ENCODE measurements at places on chromosomes 3 and 15.

DNA sequence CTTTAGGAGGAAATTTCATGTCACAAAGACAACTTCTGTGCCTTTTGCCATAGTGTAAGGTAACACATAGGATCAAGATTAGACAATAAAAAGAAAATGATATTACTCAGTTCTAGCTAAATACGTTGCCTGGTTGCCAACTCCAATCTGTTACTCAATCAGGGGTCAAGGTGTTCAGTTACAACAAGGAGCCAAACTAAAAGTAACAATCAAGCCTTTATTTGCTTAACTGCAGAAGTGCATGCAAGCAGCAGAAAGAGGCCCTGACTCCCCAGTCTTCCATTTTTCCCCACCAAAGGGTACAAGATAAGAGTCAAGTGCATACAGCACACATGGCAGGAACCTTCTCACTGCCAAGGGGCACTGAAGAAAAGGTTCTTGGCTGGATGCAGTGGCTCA lies 28.3 kb upstream of the PPP4R2 start:
- DNase-seq = no peak

- no peak for DNase-seq
Measured at GRCh38 chr3:30713885-30714503, 107.6 kb downstream of the TGFBR2 start.

DNA sequence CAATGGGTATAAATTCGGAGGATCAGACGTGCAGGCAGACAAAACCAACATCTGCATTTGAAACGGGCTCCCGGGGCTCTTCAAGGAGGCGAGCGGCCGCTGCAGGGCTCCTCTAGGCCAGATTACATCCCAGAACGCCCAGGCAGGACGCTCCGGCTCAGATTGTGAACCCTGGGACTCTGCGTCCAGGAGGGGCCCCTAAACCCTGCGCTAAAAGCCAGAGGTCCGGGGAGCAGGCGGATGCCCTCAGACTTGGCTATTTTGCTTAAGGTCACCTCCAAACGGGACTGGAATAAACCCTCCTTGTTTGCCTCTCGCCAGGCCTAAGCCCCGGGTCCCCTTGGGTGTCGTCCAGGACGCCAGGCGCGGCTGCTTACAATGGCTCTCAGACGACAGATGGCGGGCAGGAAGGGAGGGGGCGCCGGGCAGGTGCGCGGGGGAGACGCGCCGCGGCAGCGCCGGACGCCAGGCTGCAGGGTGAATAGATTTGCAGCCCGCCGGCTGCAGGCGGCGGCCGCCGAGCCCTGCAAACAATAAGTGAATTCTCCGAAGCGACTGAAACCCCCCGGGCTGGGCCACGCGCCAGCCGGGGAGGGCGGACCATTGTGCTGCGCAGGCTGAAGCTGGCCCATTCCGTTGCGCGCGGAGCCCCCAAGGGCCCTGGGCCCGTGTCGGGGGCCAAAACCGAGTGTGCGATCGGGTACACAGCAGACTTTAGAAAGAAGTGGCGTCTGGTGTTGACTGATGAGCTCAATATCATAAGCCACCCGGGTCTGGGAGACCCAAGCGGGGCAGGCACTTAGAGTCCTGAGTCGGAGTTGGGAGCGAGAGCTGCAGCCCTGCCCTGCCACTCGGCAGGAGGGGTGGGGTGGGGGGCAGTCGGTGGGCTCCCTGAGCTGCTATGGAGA lies 32.3 kb upstream of the AMOTL2 start:
- DNase-seq = no peak

- DNase-seq = no peak
Measured at GRCh38 chr3:82509951-82510603, 748.6 kb upstream of the GBE1 start.

- DNase-seq = no peak
Measured at GRCh38 chr15:36617529-36618196, 38.2 kb downstream of the CDIN1 start.

DNA sequence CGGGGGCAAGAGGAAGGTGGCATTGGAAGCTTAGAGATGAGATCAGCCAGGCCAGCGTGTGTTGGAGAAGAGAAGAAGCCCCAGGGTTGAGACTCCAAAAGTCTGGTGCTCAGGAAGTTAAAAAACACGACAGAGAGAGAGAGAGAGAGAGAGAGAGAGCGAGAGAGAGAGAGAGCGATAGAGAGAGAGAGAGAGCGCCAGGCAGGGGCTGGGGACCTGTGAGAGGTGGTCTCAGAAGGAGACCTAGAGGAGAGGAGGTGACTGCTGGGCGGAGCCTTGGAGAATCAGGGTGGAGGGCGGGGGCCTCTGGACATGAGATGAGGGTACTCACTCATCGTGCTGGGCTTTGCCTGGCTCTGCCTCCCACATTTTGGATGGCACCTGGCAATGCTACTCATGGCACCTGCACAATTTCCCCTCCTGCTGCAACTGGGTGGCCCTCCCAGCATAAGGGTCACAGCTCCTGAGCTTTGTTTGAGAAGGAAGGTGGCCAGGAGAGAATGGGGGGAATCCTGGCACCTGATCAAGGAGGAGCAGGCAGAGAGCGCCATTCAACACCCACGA lies 51.0 kb downstream of the FBLN2 start:
- DNase-seq = no peak

DNA sequence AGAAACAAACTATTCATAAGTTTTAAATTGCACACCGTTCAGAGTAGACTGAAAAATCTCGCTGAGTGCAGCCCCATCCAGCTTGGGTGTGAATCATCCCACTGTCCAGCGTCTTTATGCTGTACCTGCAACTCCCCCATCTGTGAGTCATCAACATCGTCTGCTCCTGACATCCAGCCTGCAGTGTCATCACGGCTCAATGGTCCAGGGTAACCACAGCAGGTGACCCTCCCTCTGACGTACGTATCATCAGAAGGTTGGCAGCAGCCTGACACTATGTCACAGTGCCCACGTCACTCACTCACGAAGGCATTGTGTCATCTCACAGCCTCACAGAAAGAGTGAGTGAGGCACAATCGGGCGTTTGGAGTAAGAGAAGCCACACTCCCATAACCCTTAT lies 65.2 kb downstream of the TPRA1 start:
- no peak for DNase-seq

GRCh38 chr3:45123030-45123429 lies 23.1 kb downstream of the CDCP1 start:
- no peak for DNase-seq

GRCh38 chr3:131803113-131803512 lies 231.7 kb downstream of the CPNE4 start:
- DNase-seq = no peak

- no peak for DNase-seq
Measured at GRCh38 chr3:72452745-72453144, 395.5 kb downstream of the SHQ1 start.

GRCh38 chr3:13308380-13308801 lies 111.7 kb downstream of the NUP210 start:
- peak; percentile 31 for DNase-seq

- no peak for DNase-seq
Measured at GRCh38 chr15:97463696-97464095, 496.8 kb upstream of the ARRDC4 start.

DNA sequence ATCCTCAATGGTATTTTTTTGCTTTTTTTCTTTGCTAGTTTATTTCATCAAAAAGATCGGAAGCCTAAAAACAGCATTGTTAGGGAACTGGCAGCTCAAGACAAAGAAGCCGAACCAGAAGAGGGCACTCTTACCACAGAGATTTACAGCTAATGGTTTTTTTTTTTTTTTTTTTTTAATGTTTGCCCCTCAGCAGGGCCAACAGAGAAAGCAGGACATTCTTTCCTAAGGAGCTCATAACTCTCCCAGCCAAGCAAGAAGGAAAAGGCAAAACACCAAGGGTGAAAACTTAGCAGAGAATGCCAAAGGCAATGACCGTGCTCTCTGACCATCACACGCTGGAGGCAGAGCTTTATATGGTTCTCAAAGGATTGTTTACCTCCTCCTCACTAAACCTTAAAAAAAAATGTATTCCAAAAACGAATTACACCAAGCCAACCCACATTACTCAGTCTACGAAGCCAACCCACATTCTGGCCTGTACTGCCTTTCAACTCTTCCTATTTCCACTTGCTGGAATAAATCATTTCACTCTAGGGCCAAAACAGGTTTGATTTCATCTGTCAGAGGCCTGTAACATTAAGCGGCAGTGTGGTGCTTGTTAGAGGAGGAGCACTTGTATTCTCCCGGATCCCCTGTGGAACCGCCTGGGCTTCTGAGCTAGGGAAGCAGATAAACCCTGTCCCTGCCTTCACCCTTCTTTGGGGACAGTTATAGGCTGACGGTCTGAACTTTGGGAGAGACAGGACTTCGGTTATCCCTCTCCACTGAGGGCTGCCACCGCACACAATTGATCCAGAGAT lies 35.6 kb upstream of the GYG1 start:
- peak; percentile 57 for DNase-seq

DNA sequence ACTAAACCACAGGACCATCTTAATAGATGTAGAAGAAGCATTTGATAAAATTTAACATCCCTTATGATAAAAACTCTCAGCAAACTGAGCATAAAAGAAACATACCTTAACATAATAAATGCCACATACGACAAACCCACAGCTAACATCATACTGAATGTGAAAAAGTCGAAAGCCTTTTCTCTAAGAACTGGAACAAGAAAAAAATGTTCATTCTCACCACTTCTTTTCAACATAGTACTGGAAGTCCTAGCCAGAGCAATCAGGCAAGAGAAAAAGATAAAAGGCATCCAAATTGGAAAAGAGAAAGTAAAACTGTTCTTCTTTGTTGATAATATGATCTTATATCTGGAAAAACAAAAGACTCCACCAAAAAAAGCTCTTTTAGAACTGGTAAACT lies 134.2 kb downstream of the RPL22L1 start:
- no peak for DNase-seq

DNA sequence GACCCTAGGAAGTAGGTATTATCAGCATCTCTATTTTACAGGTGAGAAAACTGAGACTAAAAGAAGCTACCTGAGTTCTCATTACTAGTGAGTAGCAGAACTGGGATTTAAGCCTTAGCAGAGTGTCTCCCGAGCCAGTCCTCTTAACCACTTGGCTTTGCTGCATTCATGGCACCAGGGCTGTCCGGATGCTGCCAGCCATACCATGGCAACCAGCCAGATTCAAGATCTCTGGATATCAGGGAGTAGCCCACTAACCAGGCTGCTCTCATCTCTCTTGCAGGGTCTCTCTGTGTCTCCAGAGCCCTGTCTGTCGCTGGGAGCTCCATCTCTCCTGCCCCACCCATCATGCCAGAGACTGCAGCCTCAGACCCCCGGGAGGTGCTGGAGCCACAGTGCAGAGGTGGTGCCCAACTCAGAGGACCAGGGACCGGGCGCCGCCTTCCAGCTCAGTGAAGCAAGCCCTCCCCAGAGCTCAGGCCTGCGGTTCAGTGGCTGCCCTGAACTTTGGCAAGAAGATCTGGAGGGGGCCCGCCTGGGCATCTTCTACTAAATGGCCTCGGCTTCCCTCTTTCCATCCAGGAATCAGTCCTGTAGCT lies 1.7 kb downstream of the MESP2 start:
- DNase-seq = no peak

DNA sequence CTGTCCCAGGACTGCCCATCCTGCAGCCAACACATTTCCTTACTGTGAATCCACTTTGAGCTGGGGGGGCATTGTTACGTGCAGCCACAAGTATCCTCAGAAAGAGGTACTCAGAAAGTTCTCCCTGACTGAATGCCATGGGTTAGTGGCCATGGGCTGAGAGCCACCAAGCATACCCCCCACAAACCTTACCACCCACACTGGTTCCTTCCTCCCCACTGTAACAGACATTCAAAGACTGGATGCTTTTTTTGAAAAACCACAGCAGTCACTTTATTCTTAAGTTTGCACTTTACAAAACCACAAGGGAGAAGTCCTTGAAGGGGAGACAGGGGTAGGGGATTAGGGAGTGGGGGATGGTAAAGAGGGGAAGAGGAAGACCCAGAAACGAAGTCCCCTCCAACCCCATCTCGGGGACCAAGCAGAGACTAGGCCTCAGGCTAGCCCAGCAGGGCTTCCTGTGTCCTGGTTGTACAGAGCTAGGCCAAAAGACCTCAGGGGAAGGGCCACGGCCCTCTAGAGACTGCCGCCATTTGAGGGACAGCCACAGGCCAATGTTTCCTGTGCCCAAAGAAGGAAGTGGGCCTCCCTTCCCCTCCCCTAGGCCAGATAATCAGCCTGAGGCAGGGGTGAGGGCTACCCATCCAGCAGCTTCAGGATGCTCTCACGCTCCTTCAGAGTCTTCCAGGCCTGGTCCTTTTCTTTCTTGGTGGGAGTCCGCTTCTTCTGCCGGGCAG lies 10.1 kb upstream of the CAMK1 start:
- DNase-seq = peak; percentile 30

- no peak for DNase-seq
Measured at GRCh38 chr15:62352817-62353216, 187.7 kb upstream of the C2CD4B start.

DNA sequence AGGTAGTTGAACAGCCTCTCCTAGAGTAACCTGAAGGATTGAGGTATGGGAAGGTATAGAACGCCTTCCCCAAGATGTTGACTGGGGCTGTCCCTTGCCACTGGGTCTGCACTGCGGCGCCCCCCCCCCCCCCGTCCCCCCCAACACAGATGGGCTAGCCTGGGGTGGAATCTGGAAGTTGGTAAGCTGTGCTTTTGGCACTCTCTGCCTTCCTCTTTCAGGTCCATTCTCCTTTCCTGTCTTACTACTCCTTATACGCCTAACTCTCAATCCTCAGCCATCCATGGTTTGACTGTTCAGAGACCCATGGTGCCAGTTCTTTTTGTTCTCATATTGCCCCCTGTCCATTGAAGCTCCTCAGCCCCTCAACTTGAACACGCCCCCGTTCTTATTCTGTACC lies 42.8 kb downstream of the MAP2K1 start:
- DNase-seq = no peak

GRCh38 chr3:186705882-186706780 lies 11.0 kb upstream of the KNG1 start:
- DNase-seq = no peak

GRCh38 chr3:124963755-124964154 lies 29.2 kb upstream of the MUC13 start:
- peak; percentile 73 for DNase-seq

DNA sequence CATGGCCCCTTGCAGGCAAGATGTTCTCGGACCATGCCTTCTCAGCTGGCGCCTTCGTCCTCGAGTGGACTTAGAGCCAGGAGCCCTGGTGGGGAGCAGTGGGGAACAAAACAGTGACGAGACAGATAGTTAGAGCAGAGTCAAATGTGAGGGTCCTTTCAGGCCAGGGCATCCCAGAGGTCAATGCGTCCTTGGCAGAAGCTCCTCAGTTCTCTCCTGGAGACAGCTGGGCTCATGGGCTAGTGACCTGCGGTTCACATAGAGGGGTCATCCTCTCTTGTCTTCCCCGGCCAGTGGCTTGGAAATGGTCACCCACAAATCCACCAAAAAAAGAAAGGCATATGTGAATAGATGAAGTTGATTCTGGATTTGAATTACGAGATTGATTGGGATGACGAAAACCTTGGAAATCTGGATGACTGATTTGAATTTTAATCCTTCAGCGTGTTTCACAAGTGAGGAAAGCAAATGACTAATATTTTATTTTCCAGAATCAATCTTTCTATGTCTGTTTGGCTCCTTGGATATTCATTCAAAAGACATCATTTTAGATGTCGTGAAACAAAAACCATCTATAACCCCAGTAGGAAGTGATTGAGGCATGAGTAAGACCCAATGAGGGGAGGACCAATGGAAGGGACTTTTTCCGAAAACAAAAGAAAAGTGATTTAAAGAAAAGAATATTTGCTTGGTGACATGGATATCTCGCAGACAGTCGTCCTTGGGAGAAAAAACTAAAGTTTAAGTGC lies 84.5 kb downstream of the ASB7 start:
- no peak for DNase-seq
